ENCODE measurements at places on chromosomes 2 and 18. TPM values are rescaled to one million over a fixed set of nuclear protein-coding genes. Genes with fewer than 3 reads are reported as not detected.

Gene STRADB
- 25.1 TPM for total RNA-seq

Gene PLGLB1
- 12.5 TPM for total RNA-seq

Gene SERPINB4
- total RNA-seq, result not detected

Gene EDAR
- 0.31 TPM for total RNA-seq

Gene ATP6V1B1
- 4.3 TPM for total RNA-seq
